Fibroblast of skin of back (primary cell): ENCODE measurements at places on chromosomes 3 and 15.

GRCh38 chr3:127038466-127038865 is 55.6 kb downstream of the PLXNA1 start:
- no peak for DNase-seq

- DNase-seq = peak; percentile 23
These were observed 44.0 kb downstream of the BFSP2 start for GRCh38 chr3:133443649-133444422.

DNA sequence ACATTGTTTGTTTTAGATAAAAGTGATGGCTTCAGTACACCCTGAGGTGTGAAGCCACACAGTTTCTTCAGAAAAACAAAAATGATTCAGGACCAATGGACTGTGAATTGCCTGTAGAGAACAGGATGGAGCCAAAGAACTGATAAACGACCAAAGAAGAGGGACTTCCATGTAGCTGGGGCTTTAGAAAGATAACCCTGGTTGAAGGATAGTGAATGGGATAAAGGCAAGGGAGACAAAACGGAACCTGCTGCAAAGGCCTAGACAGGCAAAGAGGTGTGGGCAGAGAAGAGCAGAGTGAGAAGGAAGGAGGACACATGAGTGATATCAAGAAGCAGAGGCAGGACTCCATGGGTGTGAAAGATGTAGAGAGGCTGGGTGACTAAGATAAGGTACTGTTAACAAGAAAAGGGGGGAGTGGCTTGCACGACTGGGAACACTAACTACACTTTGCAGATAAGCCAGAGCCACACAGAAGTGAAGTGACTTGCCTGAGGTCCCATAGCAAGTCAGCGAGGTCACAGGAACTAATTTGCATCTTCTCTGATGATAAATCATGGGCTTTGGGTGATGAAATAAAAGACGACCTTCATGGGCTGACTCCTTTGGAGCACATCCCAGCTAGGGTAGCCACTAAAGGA is 44.3 kb downstream of the RAB6B start:
- no peak for DNase-seq

DNA sequence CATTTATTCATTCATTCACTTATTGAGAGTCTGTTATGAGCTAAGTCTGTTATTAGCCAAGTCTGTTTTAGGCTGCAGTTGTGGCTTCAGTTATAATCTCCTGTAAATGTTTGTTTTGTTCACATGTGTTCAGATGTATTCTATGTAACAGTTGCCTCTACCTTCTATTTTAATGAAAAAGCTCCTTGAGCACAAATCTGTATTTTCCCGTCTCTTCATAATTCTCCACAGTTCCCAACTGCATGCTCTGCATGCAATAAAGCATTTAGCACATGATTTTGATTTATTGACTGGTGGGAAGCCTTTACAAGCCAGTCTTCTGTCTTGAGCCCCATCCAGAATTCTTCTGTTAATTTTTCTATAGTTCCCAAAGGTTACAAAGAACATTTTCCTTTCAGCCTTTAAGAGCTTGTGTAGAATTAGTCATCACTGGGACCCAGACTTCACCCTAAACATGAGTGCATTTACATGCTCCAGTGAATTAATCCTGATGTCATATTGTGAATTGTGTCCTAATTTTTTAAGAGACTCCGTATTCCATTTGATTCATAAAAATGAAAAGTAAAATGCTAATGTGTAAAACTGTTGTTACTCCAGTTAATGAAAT is 122.3 kb upstream of the NR2E3 start:
- peak; percentile 56 for DNase-seq

DNA sequence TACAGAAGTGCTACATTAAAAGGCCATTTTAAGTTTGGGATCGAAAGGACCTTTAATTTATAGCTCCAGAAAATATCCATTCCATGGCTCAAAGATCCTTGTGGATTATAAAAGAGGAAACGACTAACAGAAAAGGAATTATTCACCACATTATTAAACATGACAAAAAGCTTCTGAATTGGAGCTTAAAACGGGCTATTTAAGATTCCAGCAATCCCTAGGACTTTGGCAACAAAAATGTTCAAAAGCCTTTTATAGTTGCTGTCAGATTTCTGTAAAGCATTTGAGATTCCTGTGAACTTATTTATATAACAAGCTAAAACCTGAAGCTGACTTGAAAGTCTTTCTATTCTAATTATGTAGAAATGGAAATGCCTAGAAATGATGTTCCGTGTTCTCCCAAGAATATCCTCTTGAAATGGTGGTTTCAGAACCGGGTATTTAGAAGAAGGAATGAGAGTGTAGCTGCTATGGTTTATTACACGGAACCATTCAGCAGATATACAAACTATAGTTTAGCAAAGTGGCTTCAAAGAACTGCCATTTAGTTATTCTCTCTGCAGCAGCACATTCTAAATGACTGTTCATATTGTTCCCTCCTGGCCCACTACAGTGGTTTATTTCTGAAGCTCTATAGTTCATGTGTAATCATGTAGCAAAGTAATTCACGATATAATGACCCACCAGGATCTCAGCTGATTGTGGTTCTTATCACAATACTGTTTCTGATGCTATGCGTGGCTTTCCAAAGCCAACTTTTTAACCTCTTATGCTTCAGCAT is 961.7 kb downstream of the FHIT start:
- DNase-seq = peak; percentile 42

GRCh38 chr15:92158426-92158825 is 235.3 kb upstream of the ST8SIA2 start:
- DNase-seq = no peak

GRCh38 chr3:44058022-44058867 is 183.4 kb upstream of the TOPAZ1 start:
- DNase-seq = peak; percentile 69

DNA sequence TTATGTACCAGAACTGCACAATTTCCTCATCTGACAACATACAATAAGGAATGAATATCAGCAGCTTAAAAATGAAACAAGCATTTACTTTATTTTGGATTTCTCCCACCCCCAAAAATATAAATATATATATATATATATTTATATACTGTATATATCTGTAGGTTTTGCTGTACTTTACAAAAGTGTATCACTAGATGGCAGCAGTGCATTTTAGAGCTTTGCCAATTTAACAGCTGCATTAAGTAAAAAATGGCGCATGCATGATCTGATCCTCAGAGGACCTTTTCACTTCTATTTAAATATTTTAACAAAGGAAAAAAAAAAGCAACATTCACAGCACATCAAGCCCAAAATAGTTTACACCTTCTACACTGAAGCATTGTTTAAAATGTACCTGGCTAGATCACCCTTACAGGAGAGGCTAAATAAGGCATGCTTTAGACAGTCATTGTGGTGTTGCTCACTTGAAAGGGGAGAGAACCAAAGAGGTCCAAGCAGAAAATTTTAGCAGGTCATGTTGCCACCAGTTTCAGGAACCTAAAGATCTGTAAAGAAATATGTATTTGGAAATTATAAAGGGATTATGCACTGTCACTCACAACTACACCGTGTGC is 72.6 kb downstream of the NPTN start:
- DNase-seq = peak; percentile 74
